ENCODE measurements at places on chromosomes 3 and 15. TPM values are rescaled to one million over a fixed set of nuclear protein-coding genes. Genes with fewer than 3 reads are reported as not detected.

ANKRD34C gene
- total RNA-seq, result not detected

DNA sequence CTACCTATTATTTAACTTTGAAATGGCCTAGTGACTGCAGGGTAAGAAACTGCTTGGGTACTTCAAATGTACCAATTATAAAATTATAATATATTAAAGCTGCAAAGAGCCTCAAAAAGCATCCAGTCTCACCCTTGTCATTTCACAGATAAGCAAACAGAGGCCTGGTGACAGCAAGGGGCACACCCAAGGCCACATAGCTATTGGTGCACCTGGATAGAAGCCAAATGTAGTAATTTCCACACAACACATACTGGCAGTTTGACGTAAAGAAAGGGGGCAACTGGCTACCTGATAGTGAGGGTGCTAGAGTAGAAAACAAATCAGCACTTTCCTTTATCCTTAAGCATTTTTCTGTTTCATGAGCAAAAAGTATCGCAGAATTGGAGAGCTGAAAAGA lies 51.1 kb downstream of the IFT57 start:
- no peaks in the 10 kb centered on the region for H3K36me3 ChIP-seq
- H3K4me1 ChIP-seq, result no peaks in the 10 kb centered on the region
- H3K4me3 ChIP-seq, result no peak overlapping the region
- no peak for DNase-seq
- no peaks in the 10 kb centered on the region for H3K27me3 ChIP-seq
- H3K27ac ChIP-seq, result no peak overlapping the region

- peaks cover 7% of the 10 kb centered on the region for H3K4me1 ChIP-seq
- DNase-seq, result no peak
- H3K27me3 ChIP-seq, result no peaks in the 10 kb centered on the region
- 0 out of 2 replicates have a peak, but pooled peaks cover 1% of the 10 kb centered on the region for H3K36me3 ChIP-seq
- no peak overlapping the region for H3K4me3 ChIP-seq
- no peak overlapping the region for H3K27ac ChIP-seq
These were observed 149.6 kb downstream of the PDZRN3 start for GRCh38 chr3:73475175-73475574.

DNA sequence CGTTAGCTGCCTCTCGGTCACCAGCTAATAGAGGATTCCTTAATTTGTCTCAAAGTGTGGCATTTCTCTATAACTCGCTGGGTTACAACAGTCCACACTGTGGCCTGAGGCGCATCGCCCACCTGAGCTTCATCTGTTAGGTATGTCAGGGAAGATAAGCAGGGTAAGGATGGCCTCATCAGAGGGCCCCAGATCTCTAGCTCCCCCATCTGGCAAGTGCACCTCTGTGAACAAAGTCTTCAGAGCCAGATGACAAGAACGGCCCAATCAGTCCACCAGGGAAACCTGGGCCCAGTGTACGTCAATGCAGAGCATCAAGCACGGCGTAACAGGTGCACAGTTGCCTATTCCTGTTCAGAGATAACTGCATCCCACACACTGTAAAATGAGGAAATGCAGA lies 23.2 kb downstream of the FRG2C start:
- no peak for DNase-seq
- no peak overlapping the region for H3K4me3 ChIP-seq
- no peaks in the 10 kb centered on the region for H3K4me1 ChIP-seq
- H3K27ac ChIP-seq, result no peak overlapping the region

GRCh38 chr3:195570344-195570743 lies 13.4 kb downstream of the APOD start:
- peaks cover 12% of the 10 kb centered on the region for H3K4me1 ChIP-seq
- H3K27me3 ChIP-seq, result no peaks in the 10 kb centered on the region
- DNase-seq, result no peak
- H3K36me3 ChIP-seq, result no peaks in the 10 kb centered on the region

- peaks cover 16% of the 10 kb centered on the region for H3K4me1 ChIP-seq
- DNase-seq, result no peak
- no peaks in the 10 kb centered on the region for H3K27me3 ChIP-seq
- H3K36me3 ChIP-seq, result no peaks in the 10 kb centered on the region
- peak overlapping the region; percentile 97 for H3K27ac ChIP-seq
These were observed 1.6 kb downstream of the GABPB1 start for GRCh38 chr15:50353251-50353974.

GAP43 gene
- total RNA-seq, result not detected

GRCh38 chr15:34721802-34722438 lies 32.9 kb downstream of the GJD2 start:
- H3K36me3 ChIP-seq, result no peaks in the 10 kb centered on the region
- H3K4me3 ChIP-seq, result no peak overlapping the region
- H3K27ac ChIP-seq, result no peak overlapping the region
- peak; percentile 36 for DNase-seq
- H3K27me3 ChIP-seq, result no peaks in the 10 kb centered on the region
- no peaks in the 10 kb centered on the region for H3K4me1 ChIP-seq

GRCh38 chr3:122969585-122970469 lies 57.7 kb downstream of the SEMA5B start:
- no peaks in the 10 kb centered on the region for H3K36me3 ChIP-seq
- DNase-seq, result no peak
- H3K27me3 ChIP-seq, result no peaks in the 10 kb centered on the region
- H3K4me1 ChIP-seq, result no peaks in the 10 kb centered on the region
- no peak overlapping the region for H3K27ac ChIP-seq

CLDN1 gene
- 39.3 TPM for total RNA-seq
